T47D (cell line): ENCODE measurements at places on chromosomes 4 and X.

GRCh38 chr4:90060039-90060438 is 67.2 kb upstream of the CCSER1 start:
- DNase-seq, result no peak

DNA sequence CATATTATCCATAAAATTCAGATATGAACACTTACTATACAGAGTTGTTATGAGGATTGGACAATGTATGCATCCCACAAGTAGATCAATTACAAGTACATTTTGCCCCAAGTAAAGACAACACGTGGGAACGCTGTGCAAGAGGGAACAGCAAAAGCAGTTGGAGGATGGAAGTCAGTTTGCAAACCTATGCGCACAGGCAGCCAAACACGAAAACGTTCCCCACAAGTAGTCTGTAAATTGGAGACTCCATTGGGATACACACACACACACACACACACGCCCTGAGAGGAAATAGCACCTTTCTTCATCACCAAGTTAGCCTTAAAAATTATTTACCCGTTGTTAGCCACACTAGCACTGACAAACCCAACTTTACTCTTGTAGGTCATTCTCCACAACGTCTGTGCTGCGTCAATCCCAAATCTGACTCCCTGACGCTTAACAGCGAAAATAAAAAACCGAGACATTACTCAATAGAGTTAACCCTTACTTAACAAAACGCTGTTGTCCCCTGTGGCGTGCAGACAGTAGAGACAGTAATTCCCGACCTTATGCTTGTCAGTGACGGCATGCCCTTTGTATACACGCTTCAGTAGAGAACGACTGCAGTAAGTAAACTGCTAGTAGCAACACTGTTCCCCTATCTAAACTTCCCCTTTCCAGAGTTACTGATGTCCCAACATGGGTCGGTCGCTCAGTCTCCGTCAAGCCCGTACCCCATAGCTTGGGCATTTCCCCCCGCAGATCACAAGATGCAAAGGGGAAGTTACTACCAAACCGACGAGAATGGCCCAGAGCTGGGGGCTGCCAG is 730 bp downstream of the MANBA start:
- peak; percentile 7 for DNase-seq

DNA sequence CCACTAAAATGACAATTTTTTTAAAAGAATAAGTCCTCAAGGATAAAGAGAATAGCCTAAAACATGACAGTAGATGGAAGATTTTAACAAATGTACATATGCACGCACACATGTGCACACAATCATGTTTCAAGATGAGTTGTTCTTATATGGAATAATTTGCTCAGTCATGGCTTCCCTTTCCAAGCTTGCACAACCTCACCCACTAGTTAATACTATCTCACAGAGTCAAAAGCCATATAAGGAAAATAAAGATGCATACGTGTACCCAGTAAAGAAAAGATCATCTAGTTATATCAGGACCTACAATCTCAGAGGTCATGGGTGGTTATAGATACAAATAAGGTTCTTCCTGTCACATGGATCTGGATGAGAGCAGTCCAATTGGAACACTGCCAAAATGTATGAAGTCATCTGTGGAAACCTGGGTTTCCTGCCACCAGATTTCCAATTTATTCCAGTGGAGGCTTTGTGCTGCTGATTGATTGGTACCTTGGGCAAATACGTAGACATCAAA is 56.1 kb downstream of the FAM13A start:
- no peak for DNase-seq

- no peak for DNase-seq
These were observed 294.9 kb upstream of the ZCCHC13 start for GRCh38 chrX:74009041-74009440.

DNA sequence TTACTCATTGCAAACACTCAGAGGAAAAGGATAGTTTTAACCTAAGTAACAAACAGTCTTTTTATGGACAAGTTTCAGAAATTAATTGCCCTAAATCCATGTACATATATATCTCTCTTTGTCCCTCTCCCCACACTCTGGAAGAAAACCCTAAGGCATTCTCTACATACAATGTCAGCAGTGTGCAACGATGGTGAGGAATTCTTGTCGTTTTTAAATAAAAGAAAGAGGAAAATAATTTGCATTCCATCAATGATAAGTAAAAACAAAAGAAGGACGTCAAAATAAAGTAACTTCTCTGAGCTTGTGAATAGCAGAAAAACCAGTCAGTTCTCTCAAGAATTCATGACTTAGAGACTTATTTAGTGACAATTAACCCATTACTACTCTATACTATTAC is 550.5 kb upstream of the DIPK2B start:
- DNase-seq, result no peak

GRCh38 chr4:167883266-167883665 is 209.1 kb upstream of the ANXA10 start:
- peak; percentile 7 for DNase-seq

GRCh38 chrX:137548261-137548660 is 17.7 kb upstream of the ZIC3 start:
- no peak for DNase-seq

DNA sequence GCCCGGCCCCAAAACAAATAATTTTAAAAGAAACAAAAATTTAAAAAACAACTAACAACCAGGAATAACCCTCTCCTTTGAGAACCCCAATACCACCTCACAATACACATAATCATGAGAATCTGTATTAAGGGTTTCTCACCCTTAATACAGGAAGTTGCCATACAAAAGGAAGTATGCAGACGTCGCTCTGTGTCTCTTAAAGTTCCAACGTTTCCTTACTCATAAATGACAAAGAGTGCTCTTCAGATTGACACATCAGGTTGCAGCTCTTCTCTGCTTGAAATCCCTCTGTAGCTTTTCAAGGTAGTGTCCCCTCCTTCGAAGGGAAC is 73.9 kb upstream of the IRF2 start:
- no peak for DNase-seq

DNA sequence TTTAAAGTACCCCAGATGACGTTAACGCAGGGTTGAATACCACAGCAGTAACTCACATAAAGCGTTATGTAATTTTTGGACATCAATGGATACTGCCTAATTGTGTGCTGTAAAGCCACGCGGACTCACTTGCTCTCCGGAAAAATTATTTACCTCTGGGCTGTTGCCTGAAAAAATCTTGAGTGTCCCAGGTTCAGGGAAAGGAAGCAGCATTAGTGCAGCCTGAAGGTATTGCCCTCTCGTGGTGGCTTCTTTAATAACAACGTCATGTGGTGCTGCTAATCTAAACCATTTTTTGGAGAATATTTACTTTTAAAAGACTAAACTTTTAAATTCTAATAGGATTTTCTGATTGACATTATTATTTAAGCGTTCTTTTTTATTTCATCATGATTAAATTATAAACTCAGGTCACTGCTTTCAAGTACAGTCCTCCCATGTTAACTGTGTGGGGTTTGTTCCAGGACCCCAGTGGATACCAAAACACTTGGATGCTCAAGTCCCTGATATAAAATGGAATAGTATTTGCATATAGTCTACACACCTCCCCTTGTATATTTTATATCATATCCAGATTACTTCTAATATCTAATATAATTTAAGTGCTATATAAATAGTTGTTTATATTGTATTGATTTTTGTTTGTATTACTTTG is 384.8 kb downstream of the FAM133A start:
- no peak for DNase-seq

- DNase-seq, result no peak
These were observed 121.0 kb downstream of the ENPP6 start for GRCh38 chr4:184096561-184097240.

DNA sequence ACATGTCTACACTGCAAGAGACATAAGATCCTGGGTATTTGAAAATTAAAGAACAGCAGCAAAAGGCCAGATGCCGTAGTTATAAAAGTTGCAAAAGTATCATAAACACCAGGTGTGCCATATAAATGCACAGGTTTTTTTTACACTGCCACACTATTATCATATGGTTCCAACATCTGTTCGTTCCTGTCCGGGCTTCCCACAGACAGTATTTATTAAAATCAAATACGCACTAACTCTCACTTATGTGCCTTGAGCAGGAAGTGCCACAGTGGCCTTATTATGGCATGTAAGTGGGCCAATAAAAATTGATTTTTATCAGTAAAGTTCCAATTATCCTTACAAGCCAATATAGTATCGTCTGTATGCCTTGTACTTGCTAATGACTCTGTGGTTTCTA is 873.2 kb downstream of the RPA4 start:
- DNase-seq, result no peak

DNA sequence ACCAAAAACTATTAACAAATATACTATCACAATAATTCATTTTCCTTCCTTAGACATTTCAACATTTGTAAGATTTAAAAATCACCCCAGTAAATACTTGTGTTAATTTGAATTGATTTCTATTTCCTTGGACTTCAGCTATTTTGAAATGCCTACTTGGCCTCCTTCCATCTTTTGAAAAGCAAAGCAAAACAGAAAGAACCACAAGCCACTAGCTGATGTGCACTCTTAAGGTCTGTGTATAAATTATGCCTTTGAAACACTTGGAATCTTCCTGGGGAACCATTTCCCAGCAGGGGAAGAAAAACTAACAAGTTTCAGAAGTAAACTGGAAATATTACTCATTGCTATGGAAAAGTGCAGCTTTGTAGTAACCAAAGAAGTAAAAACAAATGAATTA is 139.8 kb downstream of the CLCN4 start:
- DNase-seq, result no peak

DNA sequence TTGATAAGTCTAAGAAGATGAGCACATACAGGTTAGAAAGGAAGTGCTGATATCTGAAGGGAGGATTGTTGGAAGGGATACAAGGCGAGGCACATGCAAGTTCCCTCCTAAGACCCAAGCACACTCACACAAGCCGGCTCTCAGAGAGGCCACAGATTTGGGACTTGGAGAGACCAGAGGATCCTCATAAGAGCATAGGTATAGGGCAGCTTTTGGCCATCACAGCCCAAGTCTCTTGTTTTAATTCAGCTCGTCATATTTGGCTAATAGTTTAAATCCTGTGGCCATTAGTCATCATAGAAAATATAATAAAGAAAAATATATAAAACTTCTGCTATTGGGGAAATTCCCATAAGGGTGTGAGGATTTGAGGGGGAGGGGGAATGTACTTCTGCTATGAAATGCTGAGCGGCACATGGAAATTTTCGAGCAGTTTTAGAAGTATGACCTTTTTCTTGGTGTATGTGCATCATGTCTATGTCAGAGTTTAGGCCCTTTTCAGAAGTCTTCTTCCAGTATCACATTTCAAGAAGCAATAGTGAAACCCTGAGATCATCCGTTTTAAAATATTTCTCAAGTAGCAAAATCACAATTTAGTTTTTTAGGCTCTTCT is 97.7 kb downstream of the NFKB1 start:
- no peak for DNase-seq

DNA sequence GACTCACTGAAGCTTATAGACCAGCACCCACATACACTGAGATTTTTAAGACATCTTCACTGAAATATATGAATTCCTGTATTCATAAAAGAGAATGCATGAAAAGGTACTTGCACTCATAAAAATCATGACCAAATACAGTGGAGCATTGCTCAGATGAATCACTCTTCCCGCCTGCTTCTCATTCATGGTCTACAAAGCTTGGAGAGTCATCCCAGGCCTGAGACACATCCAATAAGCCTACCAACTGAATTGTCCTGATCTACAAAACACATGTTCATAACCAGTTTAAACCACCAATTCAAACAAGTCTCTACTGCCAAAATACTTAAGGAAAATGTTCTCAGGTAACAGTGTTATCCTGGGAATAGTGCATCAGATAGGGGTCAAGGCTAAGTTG is 38.1 kb downstream of the PROM1 start:
- no peak for DNase-seq

DNA sequence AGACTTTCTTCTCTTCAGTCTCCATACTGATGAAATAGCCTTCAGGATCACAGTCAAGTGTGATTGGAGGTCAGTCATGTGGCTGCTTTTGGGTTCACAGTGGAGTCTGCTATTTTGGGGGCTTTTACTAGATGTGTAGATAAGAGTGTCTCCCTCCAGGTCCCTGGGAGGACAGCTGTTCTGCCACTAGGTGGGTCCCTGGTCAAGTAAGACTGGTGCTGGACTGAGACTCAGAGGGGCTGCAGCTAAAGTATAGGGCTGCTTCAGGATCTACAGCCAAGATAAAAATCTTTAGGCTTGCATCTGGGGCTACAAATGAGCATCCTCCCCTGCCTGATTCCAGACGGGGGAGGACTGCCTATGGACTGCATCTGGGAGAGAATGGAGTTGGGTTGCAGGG is 200.7 kb upstream of the ANKRD50 start:
- no peak for DNase-seq

GRCh38 chrX:53395605-53396298 is 26.7 kb downstream of the SMC1A start:
- no peak for DNase-seq

- no peak for DNase-seq
These were observed 350.3 kb downstream of the STIM2 start for GRCh38 chr4:27210956-27211355.

DNA sequence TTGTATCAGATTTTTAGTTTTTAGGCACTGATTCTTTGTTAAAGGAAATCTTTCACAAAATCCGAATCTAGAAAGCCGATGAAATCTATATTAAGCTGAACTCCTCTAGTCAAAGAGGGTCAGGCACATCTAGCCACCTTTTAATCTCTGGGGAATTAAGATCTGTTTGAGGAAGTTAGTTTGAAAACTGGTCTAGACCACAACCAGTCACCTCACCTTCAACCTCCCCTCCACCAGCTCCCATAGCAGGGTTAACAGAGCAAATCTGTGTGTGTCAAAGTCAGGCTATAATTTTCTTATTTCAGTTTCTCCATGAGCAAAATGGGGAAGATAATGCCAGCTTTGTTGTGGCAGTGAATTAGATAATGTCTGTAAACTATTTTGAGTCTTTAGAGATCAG is 110.0 kb upstream of the IGFBP7 start:
- no peak for DNase-seq

- no peak for DNase-seq
These were observed 157.1 kb upstream of the FTHL17 start for GRCh38 chrX:31228909-31229308.

GRCh38 chr4:19005211-19005610 is 983.7 kb upstream of the LCORL start:
- DNase-seq, result no peak

DNA sequence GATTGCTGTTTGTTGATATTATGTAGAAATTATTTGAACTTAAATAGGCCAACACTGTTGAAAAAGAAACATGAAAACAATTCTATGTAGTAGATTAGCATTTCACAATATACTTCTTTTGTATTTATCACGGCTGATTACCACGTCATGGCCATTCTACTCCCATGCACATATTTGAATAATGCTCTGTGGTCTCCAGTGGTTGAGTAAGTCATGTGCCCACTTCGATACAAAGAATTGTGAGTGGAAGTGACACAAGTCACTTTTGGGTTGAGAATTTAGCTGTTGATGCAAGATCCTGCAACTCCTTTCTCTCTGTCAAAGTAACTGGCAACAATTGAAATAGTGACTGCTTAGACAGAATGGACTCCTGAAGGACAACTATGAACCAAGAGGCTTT is 6.7 kb upstream of the FSTL5 start:
- no peak for DNase-seq

DNA sequence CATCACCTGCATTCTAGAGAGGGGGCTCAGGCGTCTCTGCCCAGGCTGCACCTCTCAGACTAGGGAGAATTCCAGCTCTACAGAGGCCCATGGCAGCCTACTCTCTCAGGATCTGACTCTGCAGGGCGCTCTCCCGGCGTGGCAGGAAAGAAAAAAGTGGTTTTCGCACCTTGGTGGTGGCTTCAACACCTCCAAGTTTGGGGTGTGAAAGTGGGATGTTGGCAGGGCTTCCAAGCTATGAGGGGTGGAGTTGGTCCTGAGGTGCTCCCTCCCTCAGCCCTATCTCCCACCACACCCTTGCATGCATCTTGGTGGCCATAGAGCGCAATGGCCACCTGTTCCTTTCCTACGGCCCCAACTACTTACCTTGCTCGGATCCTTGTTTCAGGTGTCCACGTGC is 166.5 kb downstream of the VSIG4 start:
- DNase-seq, result no peak

- no peak for DNase-seq
These were observed 158.6 kb downstream of the C4orf33 start for GRCh38 chr4:129254526-129254925.
